Omental fat pad (tissue), 4 donors: ENCODE measurements at places on chromosomes 2 and 18. TPM values are rescaled to one million over a fixed set of nuclear protein-coding genes. Genes with fewer than 3 reads are reported as not detected.

UGT1A6 gene
- not detected for total RNA-seq

GPR17 gene
- not detected for total RNA-seq

TEKT4 gene
- not detected for total RNA-seq

PIEZO2 gene
- total RNA-seq = 11.7 TPM

ZNF396 gene
- total RNA-seq = 2.2 TPM

CPS1 gene
- 3.0 TPM for total RNA-seq

IL1F10 gene
- not detected for total RNA-seq

OTOS gene
- total RNA-seq = not detected

LYPD6 gene
- total RNA-seq = 1.3 TPM

GCKR gene
- 1.7 TPM for total RNA-seq
